ENCODE measurements at places on chromosomes 1 and 21.

DNA sequence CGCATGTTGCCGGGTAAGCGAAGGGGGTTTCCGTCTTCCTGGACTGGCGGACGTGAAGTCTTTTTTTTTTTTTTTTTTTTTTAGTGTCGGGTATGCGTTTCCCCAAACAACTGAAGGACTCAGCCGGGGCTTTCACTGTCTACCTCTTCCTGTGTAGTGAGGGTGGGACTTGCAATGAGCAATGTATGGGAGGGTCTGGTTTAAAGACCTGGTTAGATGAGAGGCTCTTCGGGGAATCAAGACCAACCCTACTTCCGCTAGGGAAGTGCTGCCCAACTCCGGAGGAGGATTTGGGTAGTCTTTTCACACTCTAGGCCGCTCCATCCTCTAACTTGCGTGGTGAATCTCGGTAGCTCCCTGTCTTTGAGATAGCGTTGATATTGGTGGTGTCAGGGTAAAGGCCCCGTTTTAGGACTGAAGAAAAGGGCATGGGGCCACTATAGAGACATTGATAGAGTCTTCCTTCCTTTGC lies 754 bp downstream of the PRRC2C start:
- peak; percentile 89 for DNase-seq

DNA sequence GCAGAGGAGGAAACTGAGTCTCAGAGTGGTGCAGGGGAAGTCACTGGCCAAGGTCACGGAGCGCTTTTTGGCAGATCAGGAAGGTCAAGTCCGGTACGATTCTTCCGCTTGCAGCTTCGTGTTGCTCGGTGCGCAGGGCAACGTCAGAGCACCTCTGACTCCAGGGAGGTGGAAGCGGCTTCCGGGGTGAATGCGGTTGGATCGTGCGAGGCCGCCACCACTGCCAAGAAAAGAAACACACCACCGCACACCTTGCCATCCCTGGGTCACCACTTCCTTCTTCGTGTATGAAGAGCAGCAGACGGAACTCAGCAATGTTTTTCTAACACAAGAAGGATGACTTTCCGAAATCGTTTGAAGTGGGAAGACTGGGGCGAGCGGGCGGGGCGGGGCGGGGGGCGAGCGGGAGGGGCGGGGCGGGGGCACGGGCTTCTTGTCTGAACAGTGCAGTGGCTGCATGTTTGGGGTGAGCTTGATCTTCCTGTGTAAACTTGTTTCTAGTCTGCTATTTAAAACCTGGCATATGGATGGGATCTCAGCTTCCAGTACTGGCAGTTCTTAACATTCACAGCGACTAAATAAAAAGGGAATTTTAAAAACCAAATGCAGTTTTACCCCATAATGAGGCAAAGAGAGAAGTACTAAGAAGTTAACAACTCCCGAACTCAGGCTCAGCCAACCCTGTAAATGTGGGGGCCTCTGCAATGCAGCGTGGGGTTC lies 300.0 kb downstream of the RRAGC start:
- DNase-seq = no peak

GRCh38 chr1:112744009-112744578 lies 29.0 kb upstream of the PPM1J start:
- peak; percentile 44 for DNase-seq

DNA sequence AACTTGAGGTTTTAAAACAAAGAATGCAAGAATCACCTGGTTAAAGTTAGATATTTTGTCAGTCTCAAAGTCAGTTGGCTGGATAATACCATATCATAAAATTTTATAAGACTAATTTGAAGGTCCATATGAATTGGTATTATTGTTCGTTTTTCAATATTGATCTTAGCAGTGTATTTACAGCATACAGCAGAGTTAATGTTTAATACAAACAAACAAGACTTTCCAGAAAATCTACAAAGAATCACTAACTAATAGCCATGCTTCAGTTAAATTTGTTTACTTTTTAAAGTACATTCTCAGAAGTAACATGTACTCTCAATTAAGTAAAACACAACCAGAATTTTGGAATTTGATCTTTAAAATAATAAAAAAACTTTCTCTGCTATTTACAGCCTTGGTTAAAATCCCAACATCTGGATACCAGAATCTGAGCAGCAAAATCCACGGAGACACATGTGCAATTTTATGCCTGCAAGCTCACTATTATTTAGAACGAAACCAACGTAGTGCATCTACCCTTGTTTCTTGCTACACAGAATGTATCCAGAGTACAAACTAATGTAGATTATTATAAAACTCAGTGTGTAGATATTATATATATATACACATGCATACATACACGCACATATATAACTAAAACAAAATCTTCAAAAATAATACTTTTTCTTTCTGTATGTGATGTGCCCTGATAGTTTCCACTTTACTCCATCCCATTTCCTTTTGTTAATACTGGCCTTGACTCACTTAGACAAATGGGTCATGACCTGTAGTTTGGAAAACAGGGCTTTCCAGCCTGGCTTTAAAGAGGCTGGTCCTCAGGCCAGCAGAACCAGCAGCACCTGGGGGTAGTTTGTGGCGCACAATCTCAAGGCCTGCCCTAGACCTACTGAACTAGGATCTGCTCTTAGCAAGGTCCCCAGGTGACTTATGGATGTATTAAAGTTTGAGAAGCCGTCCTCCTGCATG lies 63.6 kb upstream of the ERG start:
- DNase-seq = no peak

- peak; percentile 92 for DNase-seq
Measured at GRCh38 chr1:201562257-201562656, 23.3 kb downstream of the NAV1 start.

DNA sequence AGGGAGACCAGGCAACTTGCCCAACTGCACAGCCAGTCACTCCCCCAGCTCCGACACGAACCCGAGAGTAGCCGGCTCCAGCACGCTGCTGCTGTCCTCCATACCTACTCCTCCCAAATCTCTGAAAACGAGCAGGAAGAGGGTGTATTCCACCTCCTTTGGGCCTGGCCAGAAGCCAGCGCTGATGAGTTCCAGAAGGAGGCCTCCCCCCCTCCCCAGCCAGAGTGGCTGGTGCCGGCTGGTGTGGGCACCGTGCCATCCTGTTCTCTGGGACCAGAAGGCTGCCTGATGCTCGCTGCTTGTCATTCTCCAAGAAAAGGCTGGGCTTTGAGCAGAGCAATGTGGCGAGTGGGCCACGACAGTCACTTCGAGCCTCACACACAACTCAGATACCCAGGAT lies 22.2 kb downstream of the KCNN3 start:
- no peak for DNase-seq

GRCh38 chr1:218813237-218813636 lies 360.4 kb upstream of the LYPLAL1 start:
- DNase-seq = peak; percentile 73

GRCh38 chr1:111220302-111220890 lies 7.1 kb upstream of the CHI3L2 start:
- DNase-seq = no peak

GRCh38 chr1:64854674-64855073 lies 109.8 kb downstream of the RAVER2 start:
- no peak for DNase-seq

GRCh38 chr1:21926814-21927532 lies 10.1 kb downstream of the HSPG2 start:
- no peak for DNase-seq

GRCh38 chr1:203465146-203465798 lies 10.3 kb upstream of the PRELP start:
- no peak for DNase-seq

DNA sequence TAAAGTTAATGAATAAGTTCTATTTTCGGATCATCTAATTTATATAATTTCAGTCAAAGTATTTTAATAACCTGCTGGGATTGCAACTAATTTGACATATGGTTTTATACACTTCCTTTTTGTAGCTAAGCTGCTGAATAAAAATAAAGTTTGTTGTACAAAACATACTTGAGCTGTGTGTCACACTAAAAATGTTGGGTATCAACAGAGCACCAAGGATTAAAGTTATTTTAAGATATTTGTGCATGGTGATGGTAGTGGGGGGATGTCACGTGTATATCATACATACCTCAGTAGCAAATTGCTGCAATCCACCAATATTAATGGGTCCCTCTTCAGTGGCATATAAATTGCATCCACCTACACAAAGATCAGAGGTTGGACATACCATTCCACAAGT lies 199.6 kb downstream of the DPYD start:
- no peak for DNase-seq

DNA sequence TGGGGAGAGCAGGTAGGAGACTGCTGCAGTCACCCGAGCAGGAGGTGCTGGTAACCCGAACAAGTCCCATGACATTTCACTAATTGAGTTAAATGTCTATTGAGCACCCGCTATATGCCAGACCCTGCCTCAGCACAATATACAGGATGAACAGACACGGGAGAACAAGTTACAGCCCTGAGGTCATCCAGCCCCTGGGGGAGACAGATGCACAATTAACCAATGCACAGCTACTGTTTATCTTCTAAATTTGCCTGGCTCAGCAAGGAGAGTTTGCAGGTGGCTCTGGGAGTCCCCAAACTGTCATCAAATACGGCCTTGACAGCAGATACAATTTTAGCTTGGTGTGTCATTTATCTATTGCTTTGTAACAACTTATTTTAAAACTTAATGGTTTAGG lies 18.1 kb downstream of the CITED4 start:
- no peak for DNase-seq

GRCh38 chr1:32241001-32241763 lies 5.8 kb upstream of the FAM167B start:
- DNase-seq = peak; percentile 82

GRCh38 chr1:53592985-53593757 lies 134.0 kb downstream of the DMRTB1 start:
- DNase-seq = no peak

- DNase-seq = peak; percentile 80
Measured at GRCh38 chr1:223727541-223727940, 15.2 kb downstream of the CAPN2 start.

GRCh38 chr1:58848818-58849411 lies 65.1 kb upstream of the JUN start:
- DNase-seq = peak; percentile 92

GRCh38 chr21:26844258-26845065 lies 747 bp downstream of the ADAMTS1 start:
- peak; percentile 63 for DNase-seq

GRCh38 chr1:176557543-176558258 lies 94.7 kb downstream of the PAPPA2 start:
- DNase-seq = no peak

DNA sequence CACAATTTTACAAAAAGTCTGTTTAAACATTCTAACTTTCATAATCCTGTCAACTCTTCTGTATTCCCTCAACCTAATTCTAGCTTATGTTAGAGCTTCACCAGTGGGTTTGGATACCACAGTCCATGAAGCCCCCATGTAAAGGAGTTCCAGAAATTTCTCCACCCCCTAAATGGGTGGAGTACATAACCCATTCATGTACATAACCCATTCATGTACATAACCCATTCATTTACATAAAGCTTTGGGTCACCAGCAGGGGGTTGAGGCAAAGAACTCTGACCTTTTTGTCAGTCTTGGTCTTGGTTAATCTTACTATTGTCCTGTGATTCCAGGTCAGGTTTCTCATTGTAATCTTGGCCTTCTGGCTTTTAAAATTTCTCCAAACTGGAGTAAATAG lies 61.6 kb downstream of the SMYD2 start:
- no peak for DNase-seq

GRCh38 chr1:114488739-114489138 lies 22.3 kb downstream of the TRIM33 start:
- DNase-seq = no peak

- no peak for DNase-seq
Measured at GRCh38 chr1:28807046-28807445, 4.9 kb upstream of the OPRD1 start.

DNA sequence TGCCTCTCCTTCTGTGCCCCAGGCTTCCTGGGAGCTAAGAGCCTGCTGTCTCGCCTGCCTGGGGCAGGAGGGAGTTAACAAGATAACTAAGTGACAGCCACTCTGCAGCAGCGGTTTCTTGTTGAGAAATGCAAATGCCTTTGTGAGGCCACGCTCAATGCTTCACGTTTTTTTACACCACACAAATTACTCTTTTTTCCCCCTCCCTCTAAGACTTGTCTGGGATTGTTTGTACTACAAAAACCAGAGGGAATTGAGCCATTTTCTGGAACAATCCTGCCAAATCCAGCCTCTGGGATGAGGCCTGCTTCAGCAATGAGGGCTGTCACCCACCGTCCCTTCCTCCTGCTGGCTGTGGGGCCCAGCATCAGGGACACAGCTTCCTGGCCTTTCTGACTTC lies 119.6 kb downstream of the ACTL8 start:
- DNase-seq = peak; percentile 89

- DNase-seq = peak; percentile 66
Measured at GRCh38 chr1:32997381-32997891, 32.8 kb upstream of the RNF19B start.

DNA sequence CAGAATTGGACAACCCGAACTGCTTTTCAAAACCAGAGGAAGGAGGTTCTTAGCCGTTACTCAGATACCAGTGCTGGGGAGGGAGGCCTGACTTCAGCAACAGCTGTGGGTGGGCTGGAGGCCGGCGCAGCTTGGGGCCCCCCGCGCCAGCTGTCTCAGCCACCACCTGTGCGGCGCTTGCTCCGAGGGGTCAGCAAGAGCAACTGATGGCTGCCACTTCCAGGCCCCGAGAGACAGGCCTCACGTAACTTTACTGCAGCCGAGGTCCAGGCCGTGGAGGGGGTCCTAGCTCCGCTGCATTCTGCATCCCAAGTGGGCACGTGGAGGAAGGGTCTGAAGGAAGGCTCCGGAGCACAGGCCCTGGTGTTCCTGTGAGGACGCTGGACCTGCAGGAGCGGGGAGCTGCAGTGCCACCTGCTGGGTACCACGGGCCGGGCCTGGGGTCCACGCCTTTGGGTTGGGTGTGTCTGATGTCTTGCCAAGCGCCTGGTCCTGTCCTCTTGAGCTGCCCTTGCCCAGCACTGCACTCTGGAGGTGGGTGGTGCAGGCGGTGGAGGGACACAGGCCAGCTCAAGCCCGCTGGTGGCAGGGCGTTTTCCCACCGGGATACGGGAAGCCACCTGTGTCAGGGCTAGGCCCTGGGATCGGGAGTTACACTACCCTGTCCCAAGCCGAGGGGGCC lies 9.8 kb downstream of the THAP3 start:
- peak; percentile 40 for DNase-seq

DNA sequence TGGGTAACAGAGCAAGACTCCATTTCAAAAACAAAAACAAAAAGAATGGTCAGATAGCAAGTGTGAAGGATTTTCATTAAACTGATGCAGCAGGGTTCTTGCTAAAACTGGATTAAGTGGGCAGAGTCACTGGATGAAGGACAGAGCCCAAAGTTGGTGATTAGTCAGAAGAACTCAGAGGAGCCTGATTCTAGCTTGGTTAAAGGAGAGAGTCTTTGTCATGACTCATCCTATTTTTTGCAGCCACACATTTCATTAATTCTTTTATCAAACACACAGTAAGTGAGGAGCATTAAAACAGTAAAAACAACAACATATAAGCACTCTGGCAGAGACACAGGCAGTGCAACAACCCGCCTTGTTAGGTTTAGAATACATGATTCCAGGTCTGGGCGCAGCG lies 56.0 kb upstream of the EDARADD start:
- DNase-seq = no peak

GRCh38 chr1:9251501-9251900 lies 16.9 kb downstream of the H6PD start:
- DNase-seq = no peak

- peak; percentile 99 for DNase-seq
Measured at GRCh38 chr1:234980645-234981396, 147.8 kb downstream of the TOMM20 start.

All from mesenchymal stem cell (in vitro differentiated cells and primary cell).